Stimulated activated CD8-positive, alpha-beta memory T cell treated with anti-CD3 and anti-CD28 coated beads, Interleukin-7, amount 100 ng/mL, for 24 hours (primary cell): ENCODE measurements at places on chromosomes 5 and 9.

GRCh38 chr9:114366334-114367128 lies 21.3 kb downstream of the AKNA start:
- DNase-seq, result no peak

DNA sequence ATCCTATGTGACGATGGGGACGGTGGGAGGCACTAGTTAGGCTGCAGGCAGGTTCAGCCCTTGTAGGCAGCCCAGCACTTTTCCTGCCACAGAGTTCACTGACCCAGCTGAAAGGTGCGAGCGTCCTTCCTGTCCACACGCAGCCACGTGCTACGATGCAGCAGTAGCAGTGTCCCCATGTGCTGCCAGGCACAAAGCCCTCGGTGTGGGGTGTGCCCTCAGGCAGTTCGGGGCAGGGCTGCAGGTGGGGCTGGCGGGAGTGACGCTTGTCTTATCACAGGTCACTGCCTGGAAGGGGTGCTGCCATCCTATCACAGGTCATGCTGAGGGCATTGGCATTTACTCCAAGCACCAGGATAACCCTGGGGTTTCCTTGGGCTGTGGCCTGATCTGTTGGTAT lies 46.8 kb upstream of the CLPTM1L start:
- DNase-seq, result no peak

GRCh38 chr9:102845827-102846371 lies 149.2 kb upstream of the CYLC2 start:
- no peak for DNase-seq

GRCh38 chr5:160133071-160133917 lies 14.0 kb upstream of the PWWP2A start:
- no peak for DNase-seq

DNA sequence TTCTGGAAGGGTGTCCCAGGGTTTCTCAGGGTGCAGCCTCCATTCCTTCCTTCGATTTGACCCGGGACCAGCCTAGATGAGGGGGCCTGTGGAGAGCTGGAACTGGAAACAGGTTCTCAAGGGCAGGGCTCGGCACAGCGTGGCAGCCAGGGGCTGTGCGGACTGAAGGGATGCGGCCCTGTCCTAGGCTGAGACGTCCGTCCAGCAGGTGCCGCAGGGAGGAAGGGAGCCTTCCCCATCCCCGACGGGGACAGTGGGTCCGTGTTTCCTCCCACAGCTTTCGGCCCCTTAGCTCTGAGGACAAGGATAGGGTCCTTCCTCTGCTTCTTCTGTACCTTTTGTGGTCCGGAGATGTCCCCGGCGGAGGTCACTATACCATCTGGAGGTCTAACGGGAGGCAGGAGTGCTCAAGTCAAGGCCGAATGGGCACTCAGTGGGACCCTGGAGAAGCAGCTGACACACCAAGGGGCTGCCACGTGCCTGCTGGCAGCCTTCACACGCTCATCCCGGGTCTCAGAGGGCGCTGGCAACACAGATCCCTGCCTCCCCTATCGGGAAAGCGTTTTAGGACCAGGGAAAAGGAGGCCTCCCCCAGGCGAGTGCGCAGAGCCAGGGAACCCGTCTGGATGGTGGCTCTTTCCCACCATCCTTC lies 49.9 kb downstream of the USP20 start:
- no peak for DNase-seq

GRCh38 chr9:27388150-27388549 lies 91.2 kb upstream of the EQTN start:
- no peak for DNase-seq

DNA sequence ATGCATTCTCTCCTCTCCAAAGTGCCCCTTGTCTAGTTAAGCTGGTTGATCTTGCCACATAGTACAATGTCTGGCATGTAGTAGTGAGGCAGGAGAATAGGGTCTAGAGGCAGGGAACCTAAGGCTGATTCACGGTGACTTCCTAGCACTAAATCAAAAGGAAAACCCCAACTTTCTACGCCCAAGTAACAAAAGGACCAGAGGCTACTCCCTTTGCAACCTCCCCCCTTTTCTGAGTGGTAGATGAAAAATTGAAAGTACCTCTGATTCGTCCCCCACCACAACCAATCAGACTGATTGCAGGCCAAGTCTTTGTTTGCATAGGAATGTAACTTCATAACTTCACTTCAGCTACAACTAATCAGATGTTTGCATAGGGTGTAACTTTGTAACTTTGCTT lies 278.8 kb downstream of the PSAT1 start:
- no peak for DNase-seq

- DNase-seq, result no peak
Measured at GRCh38 chr5:138716456-138716924, 36.7 kb upstream of the CTNNA1 start.

- DNase-seq, result no peak
Measured at GRCh38 chr5:11904265-11904906, at the start of gene CTNND2. TSS of gene CTNND2 (minus strand) at chr5:11904446. CDS start at chr5:11903853, 593 bp downstream.

GRCh38 chr5:5886812-5887486 lies 464.5 kb downstream of the ICE1 start:
- DNase-seq, result no peak

DNA sequence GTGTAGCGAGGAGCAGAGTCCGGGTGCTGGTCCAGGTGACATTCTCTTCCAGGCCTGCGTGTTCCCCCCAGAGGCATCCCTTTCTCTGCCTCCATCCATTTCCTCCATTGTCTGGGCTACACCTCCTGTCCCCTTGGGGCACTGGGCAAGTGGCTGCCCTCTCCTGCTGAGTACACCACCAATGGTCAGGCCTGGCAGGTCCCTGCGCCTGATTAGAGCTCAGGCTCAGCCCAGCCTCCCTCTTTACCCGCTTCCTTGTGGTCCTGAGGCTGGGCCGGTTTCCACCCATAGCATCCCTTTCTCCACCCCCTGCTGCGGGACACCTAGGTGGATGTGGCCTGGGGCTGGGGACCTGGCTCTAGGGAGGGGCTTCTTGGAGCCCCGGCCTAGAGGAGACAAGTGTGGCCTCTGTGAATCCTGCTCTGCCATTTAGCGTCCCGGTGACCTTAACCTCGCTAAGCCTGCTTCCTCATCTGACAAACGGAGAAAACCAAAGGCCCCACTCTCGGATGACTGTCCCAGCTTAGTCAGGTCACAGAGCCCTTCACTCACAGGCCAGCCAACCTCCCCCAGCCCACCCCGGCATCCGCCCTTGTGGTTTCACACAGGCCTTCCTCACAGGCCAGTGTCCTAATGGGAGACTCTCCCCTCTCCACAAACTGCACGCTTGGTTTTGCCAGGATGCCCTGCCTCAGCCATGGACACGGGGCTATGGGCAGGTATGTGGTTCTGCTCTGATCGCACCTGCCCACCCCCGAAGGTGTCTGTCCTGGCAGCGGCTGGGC lies 12.9 kb downstream of the DOLPP1 start:
- DNase-seq, result no peak

- DNase-seq, result no peak
Measured at GRCh38 chr5:166570865-166571264, 1720.6 kb upstream of the WWC1 start.

DNA sequence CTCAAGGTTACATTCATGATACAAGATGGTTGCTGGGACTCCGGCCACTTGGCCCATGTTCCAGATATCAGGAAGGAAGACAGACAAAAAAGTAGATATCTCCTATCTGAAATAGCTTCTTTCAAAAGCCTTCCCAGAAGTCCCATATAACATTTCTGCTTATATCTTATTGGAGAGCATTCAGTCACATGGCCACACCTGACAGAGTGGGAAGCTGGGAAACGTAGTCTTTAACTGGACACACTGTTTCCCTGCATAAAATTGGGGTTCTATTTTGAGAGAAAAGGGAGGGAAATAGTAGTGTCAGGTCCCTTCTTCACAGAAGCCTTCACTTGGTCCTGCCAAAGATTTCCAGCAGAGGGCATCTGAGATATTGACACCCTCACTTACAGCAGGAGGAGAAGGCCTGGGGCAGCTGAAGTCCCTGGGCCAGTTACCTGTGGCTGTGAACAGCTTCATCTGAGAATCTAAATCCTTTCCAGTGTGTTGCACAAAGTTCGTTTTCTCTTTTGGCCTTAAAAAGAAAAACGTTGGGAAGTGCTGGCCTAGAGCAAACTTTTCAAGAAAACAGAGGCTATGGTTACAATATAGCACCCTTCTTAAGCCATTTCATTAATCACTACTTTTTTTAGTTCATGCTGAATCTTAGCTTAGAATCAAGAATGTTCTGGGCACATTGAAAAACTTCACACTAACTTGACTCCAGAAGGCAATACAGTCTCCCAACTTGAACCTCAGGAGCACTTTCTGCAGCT lies 33.5 kb downstream of the SPEF2 start:
- DNase-seq, result peak; percentile 33

- no peak for DNase-seq
Measured at GRCh38 chr5:42689391-42689790, 67.2 kb upstream of the CCDC152 start.

- DNase-seq, result no peak
Measured at GRCh38 chr5:60336491-60336890, 363.5 kb downstream of the DEPDC1B start.

- DNase-seq, result no peak
Measured at GRCh38 chr5:178786417-178786816, 56.0 kb upstream of the ZNF354A start.

GRCh38 chr9:122418016-122418415 lies 47.2 kb downstream of the PTGS1 start:
- no peak for DNase-seq

DNA sequence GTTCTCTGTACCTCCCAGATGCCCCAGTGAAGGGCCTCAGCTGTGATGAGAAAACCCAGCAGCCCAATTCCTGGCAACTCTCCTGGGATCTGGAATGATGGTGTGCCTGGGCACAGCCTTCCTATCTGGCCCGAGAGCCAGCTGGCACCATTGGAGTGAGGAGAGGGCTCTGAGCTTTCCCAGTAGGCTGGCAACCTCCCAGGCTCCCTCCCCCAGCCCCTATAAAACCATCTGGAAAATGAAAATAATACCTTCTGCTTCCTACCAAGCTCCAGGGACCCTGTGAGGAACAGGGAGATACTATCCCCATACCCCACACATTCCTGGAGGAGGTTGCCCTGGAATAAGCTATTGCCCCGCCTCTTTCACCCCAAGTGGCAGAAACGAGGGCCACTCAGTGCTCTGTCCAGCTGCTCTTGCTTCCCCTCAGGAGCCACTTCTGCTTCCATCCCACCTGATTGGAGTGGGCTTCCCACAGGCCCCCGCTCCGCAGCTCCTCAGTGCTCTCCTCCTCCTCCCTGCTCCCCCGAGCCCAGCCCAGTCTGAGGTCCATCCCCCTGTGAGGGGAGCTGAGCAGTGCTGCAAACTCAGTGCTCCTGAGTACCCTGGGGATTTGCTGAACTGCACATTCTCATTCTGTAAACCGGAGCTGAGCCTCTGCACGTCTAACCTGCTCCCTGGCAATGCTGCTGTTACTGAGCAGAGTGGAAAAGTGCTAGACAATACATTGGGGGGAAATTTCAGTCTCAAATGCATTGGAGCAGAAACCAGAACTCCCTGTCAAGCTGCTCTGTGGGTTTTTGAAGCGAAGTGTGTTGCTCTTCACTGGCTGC lies 74.7 kb downstream of the THBS4 start:
- DNase-seq, result no peak

- DNase-seq, result no peak
Measured at GRCh38 chr9:27571011-27571410, 2.3 kb downstream of the C9orf72 start.

DNA sequence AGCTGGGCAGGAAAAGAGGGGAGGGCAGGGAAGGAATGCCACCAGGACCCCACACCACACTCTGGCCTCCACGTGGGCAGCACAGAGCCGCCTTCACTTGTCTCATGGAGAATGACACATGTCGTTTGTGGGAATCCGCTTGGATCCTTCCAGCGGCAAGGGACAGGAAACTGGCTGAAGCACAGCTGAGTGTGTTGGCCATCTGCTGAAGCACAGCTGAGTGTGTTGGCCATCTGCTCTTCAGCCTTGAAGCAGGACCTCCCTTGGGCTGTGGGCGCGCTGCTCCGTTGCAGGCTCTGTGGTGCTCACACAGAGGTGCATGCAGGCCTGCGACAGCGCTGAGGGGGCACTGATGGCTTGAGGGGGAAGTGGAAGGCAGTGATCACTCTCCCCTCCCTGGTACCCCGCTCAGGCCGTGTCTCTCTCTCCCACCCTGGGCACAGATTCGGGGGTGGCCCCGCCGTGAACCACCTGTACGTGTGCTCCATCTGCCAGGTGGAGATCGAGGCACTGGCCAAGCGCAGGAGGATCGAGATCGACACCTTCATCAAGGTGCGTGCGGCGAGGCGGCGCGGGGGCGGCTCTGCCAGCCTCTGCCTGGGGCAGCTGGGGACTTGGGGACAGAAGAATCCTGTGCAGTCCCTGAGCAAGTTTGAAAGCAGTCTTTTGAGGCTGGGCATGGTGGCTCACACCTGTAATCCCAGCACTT lies 40.6 kb downstream of the USP20 start:
- no peak for DNase-seq

DNA sequence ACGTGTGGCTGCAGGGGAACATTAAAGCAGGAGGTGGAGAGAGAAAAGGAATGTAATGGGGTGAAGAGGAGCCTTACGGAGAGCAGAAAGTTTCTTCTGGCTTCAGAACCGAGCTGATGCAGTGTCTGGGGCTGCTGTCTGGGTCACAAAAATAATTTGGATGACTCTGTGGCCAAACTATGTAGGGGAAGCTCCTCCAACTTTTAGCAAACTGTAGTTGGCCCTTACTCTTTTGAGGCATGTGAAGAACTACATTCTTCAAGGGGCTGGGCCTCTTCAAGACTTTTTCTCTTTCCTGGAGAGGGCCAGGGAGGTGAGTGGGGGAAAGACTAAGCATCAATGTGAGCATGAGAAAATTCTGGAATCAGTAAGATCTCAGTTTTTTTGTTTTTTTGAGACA lies 31.9 kb upstream of the SPARC start:
- no peak for DNase-seq

DNA sequence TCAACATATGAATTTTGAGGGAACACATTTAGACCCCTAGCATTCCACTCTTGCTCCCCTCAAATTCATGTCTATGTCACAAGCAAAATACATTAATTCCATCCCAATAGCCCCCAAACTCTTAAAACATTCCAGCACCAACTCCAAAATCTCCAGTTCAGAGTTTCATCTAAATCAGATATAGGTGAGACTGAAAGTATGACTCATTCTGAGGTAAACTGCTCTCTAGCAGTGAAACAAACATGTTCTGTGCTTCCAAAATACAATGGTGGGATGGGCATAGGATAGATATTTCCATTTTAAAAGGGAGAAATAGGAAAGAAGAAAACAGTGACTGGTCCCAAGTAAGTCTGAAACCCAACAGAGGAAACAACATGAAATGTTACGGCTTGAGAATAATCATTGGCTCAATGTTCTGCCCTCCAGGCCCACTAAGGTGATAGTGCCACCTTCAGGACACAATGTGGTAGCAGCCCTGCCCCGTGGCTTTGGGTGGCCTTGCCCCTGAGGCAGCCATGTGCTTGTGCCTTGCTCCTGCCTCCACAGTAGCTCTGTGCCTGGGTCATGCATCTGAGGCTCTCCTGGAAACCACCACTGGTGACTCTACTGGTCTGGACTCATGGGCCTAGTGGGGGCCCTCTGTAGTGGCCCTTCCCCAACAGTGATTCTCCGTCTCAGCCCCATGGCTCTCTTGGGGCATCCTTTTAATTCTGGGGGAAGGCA lies 36.4 kb upstream of the IPPK start:
- DNase-seq, result no peak

DNA sequence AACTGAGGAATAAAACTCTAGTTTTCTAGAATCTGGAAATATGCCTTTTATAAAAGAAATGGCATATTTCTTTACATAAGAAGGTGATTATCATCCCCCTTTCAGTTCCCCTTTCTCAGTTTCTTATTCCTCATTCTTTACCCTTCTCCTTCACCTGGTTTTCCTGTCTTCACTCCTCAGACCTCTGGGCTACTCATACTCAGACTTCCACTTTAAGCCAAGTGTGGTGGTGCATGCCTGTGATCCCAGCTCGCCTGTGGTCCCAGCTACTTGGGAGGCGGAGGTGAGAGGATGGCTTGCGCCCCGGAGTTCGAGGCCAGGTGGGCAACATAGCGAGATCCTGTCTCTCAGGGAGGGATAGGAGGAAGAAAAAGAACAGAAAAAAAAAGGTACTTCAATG lies 57.2 kb downstream of the RANBP6 start:
- no peak for DNase-seq
